ENCODE measurements at places on chromosomes 7 and 10.

DNA sequence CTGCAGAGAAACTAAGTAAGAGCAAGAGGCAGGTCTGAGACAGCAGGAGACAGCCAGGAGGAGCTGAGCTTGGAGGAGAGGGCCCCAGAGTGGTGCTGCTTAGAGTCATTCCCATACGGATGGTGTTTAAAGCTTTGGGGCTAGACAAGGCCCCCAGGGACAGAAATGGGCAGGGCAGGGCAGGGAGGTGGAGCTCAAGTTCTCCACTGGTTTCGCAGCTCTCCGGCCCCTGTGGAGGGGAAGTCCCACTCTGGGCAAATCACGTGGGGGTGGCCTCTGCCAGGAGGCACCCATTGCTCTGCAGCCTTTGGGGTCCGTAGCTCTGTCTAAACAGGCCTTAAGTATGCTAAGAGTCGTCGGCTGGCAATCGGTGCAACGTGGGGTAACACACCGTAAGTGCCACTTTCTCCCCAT lies 1.0 kb upstream of the PTPRE start:
- no peak overlapping the region for H3K4me3 ChIP-seq
- H3K36me3 ChIP-seq = no peaks in the 10 kb centered on the region
- H3K4me1 ChIP-seq = no peaks in the 10 kb centered on the region
- H3K27me3 ChIP-seq = no peaks in the 10 kb centered on the region

DNA sequence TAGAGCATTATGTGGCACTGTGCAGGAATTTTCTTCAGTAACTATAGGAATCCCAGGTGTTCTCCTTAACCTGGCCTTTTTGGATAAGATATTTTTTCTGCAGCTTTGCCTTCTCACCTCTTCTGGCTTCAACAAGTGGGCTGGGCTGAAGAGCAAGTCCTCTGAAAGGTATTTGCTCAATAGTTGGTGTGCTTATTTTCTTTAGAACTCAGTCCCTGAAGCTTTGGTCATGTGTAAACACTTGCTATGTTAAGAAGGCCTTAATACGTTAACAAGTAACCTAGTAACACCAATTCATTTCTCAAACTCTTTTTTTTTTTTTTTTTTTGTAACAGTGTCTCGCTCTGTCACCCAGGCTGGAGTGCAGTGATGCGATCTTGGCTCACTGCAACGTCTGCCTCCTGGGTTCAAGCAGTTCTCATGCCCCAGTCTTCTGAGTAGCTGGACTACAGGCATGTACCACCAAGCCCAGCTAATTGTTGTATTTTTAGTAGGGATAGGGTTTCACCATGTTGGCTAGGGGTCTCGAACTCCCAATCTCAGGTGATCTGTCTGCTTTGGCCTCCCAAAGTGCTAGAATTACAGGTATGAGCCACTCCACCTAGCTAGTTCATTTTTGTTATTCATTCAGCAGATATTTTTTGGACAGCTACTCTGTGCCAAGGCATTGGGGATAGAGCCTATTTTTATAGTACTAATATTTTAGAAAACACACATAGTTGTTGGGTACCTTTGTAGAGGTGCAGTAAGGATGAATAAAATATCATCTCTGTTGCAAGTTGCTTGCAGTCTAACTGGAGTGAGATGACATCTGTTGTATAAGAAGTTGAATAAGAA lies 164.6 kb downstream of the SND1 start:
- no peaks in the 10 kb centered on the region for H3K27me3 ChIP-seq
- H3K36me3 ChIP-seq = peaks cover 5% of the 10 kb centered on the region
- no peak for DNase-seq
- no peak overlapping the region for H3K4me3 ChIP-seq
- H3K27ac ChIP-seq = no peak overlapping the region
- peaks cover 6% of the 10 kb centered on the region for H3K4me1 ChIP-seq

DNA sequence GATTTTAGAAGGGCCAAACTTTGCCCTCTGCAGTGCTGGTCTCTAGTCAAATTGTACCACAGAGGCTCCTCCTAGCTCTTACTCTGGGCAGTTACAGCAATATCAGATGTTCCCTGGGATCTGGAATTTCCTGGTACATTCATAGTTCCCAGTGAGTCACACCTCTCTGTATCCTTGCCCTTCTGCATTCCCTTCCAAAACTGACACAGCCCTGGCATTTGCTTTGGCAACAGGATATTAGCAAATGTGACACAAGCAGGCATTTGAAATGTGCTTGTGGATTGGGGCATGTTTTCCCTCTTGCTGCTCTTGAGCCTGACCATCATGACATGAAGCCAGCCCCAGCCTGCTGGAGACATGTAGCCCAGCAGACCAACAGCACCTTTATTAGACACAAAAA lies 284.7 kb upstream of the AKR1E2 start:
- no peaks in the 10 kb centered on the region for H3K36me3 ChIP-seq
- no peaks in the 10 kb centered on the region for H3K27me3 ChIP-seq
- DNase-seq = no peak

GRCh38 chr7:136102881-136103280 lies 125.7 kb upstream of the MTPN start:
- no peaks in the 10 kb centered on the region for H3K4me1 ChIP-seq
- no peak overlapping the region for H3K4me3 ChIP-seq
- peak; percentile 21 for DNase-seq
- no peaks in the 10 kb centered on the region for H3K36me3 ChIP-seq
- H3K27me3 ChIP-seq = no peaks in the 10 kb centered on the region

DNA sequence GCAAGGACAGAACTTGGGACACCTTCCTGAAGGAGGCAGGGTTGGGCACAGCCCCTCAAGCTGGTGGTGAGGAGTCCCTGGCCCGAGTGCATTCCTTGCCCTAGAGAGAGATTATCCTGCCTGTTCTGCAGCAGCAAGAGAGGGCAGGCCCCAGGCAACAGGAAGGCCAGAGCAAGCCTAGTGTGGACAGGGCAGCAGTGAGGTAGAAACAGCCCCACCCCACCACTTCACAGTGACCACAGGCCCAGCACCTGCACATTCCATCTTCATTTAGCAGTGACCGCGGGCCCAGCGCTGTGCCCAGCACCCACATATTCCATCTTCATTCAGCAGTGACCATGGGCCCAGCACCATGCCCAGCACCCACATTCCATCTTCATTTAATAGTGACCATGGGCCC lies 16.4 kb upstream of the TMEM72 start:
- H3K4me3 ChIP-seq = no peak overlapping the region
- peaks cover 9% of the 10 kb centered on the region for H3K4me1 ChIP-seq
- H3K27ac ChIP-seq = no peak overlapping the region
- no peak for DNase-seq

DNA sequence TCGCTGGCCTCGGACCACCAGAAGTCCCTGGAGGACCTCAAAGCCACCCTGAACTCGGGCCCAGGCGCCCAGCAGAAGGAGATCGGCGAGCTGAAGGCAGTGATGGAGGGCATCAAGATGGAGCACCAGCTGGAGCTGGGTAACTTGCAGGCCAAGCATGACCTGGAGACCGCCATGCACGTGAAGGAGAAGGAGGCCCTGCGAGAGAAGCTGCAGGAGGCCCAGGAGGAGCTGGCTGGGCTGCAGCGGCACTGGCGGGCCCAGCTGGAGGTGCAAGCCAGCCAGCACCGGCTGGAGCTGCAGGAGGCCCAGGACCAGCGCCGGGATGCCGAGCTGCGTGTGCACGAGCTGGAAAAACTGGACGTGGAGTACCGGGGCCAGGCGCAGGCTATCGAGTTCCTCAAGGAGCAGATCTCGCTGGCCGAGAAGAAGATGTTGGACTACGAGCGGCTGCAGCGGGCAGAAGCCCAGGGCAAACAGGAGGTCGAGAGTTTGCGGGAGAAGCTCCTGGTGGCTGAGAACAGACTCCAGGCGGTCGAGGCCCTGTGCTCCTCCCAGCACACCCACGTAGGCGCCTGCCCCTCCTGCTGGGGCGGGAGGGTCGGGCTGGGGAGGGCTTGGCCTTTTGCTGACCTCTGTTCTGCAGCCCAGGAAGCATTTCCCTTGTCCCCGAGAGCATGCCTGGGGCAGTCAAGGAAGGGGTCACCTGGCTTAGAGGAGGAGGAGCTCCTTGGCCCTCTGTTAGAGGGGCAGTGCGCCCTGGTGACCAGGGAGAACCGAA lies 77.3 kb upstream of the GTF2IRD1 start:
- H3K4me1 ChIP-seq = no peaks in the 10 kb centered on the region
- no peak overlapping the region for H3K4me3 ChIP-seq
- DNase-seq = no peak
- H3K36me3 ChIP-seq = peaks cover 3% of the 10 kb centered on the region
- H3K27me3 ChIP-seq = no peaks in the 10 kb centered on the region

DNA sequence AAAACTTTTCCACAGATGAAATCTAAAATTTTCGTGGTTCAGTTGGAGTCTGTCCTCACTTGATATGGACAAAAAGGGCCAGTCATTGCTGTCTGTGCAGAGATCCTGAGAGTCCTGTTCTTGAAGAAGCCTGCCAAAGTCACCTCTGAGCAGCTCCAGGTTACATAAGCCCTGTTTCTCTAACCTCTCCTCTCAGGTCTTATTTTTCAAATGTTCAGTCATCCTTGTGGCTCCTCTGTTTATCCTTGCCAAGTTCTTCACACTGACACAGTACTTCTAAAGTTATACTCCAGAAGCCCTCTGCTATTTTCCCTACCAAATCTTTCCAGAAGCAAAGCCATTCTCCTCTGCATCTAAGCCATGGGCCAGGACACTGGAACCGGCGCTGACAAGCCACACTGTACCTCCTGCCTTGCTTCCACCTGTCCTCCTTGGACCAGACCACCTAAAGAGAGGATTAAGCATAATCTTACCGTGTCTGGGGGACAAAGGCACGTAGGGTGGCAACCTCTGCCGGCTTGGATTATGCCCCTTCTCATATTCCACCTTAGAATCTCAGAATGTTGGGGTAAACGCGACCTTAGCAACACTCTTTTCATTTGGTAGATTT lies 161.6 kb downstream of the JAZF1 start:
- peak; percentile 64 for DNase-seq
- peaks cover 28% of the 10 kb centered on the region for H3K4me1 ChIP-seq
- 0 out of 2 replicates have a peak overlapping the region, but pooled peaks have one; percentile 1 for H3K4me3 ChIP-seq

- no peak overlapping the region for H3K27ac ChIP-seq
- H3K27me3 ChIP-seq = no peaks in the 10 kb centered on the region
- no peak for DNase-seq
- H3K4me3 ChIP-seq = no peak overlapping the region
- no peaks in the 10 kb centered on the region for H3K36me3 ChIP-seq
These were observed 39.0 kb downstream of the CABCOCO1 start for GRCh38 chr10:61701706-61702105.

DNA sequence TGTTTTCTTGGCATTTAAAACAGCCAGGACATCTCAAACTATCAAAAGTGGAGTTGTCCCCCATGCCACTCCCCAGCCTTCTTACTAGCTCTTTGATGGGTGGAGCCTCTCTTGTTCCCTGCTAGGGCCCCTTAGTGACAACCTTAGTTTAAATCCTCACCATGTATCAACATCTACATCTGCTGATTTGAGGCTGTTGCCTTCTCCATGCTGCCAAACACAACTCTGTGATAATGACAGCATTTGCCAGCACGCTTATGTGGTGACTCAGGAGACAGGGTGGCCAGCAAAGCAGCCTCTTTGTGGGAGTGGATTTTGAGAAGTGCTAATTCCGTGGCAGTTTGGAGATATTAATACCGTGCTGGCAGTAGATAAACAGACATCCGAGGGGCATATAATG lies 145.4 kb downstream of the LRRC4 start:
- H3K4me1 ChIP-seq = peaks cover 15% of the 10 kb centered on the region
- no peak overlapping the region for H3K4me3 ChIP-seq
- no peak overlapping the region for H3K27ac ChIP-seq
- H3K36me3 ChIP-seq = peaks cover 9% of the 10 kb centered on the region
- peak; percentile 53 for DNase-seq

DNA sequence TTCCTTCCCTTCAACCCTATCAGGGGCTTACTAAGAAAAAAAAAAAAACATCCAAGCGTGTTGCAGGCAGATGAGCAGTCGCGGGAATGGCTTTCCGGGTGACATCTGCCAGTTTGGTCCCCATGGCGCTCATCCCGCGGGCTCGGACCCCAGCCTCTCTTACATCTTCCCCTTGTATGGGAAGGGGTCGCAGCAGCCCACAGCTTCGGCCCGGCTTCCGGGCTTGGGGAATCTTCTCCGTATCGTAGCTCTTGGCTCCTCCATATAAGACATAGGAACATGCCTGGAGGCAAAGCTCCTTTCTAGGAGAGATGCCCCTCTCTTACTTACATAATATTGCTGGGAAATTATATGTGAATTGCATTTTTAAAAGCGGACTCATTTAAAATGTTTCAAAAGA lies 99.5 kb downstream of the CUX1 start:
- H3K36me3 ChIP-seq = peaks cover 10% of the 10 kb centered on the region
- DNase-seq = no peak
- peaks cover under 1% of the 10 kb centered on the region for H3K4me1 ChIP-seq
- no peaks in the 10 kb centered on the region for H3K27me3 ChIP-seq
- no peak overlapping the region for H3K27ac ChIP-seq
- no peak overlapping the region for H3K4me3 ChIP-seq

GRCh38 chr7:81190997-81191768 lies 272.3 kb upstream of the SEMA3C start:
- H3K4me3 ChIP-seq = no peak overlapping the region
- no peak for DNase-seq
- H3K27me3 ChIP-seq = no peaks in the 10 kb centered on the region
- no peak overlapping the region for H3K27ac ChIP-seq
- H3K4me1 ChIP-seq = no peaks in the 10 kb centered on the region
- no peaks in the 10 kb centered on the region for H3K36me3 ChIP-seq

DNA sequence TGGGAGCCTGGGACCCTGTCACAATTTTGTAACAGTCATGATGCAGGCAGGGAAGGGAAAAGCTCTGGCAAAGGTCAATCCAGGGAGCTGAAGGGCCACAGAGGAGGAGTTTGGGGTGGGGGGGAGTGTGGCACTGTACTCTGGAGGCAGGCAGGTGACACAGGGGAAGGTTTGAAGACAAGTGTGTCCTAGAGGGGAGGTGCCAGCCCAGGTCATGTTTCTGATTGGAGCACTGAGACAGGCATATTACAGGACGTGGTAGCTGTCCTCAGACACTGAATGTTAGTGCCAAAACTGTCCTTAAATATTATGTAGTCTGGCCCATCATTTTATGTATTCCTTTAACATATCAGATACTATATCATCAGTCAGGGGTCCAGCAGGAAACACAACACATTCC lies 75.6 kb upstream of the LRRC4 start:
- H3K36me3 ChIP-seq = no peaks in the 10 kb centered on the region
- no peaks in the 10 kb centered on the region for H3K4me1 ChIP-seq
- no peak overlapping the region for H3K27ac ChIP-seq
- no peak overlapping the region for H3K4me3 ChIP-seq

DNA sequence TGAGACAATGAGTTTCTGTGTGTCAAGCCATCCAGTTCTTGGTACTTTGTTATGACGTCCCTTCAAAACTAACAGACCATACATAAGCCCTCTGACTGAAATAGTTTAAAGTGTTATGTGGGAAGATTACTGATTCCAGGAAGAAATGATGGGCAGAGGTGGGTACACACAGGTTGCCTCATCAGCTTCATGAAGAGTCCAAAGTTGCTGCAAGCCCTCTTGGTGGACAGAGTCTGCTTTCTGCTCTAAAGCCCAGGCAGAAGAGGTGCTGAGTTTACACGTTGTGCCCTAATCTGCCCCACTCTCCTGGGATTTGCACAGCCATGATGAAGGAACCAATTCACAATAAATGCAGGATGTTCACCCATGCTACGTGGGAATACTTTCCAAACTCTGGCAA lies 187.4 kb downstream of the PARD3 start:
- H3K27ac ChIP-seq = no peak overlapping the region
- H3K4me3 ChIP-seq = no peak overlapping the region
- no peak for DNase-seq

GRCh38 chr7:23012908-23013714 lies 819 bp downstream of the HYCC1 start:
- H3K27ac ChIP-seq = peak overlapping the region; percentile 31
- H3K27me3 ChIP-seq = no peaks in the 10 kb centered on the region
- H3K36me3 ChIP-seq = no peaks in the 10 kb centered on the region
- DNase-seq = peak; percentile 48
